ENCODE measurements at places on chromosomes 6 and 20.
A peak's percentile ranks its signal among the peaks of the same experiment; 100 is the strongest.

- peak; percentile 20 for DNase-seq
Observed at GRCh38 chr20:51678026-51678697, 90.0 kb downstream of the ATP9A start.

DNA sequence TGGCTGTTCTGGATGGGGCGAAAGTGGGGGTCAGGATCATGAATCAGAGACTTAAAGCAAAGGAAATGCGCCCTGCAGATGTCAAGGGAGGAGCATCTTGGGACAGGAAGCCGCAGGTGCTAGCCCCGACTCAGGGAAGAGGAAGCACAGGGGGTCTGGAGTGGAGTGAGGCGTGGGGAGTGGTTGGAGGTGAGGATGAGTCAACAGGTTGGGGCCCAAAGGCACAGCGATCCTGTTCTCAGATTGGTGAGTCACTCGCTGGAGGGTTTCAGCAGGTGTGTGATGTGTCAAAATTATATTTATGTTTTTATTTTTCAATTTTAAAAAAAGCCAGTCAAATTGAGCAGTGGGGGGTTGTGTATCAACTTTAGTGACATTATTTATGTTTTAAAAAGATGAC is 19.0 kb downstream of the PACSIN1 start:
- DNase-seq = no peak

DNA sequence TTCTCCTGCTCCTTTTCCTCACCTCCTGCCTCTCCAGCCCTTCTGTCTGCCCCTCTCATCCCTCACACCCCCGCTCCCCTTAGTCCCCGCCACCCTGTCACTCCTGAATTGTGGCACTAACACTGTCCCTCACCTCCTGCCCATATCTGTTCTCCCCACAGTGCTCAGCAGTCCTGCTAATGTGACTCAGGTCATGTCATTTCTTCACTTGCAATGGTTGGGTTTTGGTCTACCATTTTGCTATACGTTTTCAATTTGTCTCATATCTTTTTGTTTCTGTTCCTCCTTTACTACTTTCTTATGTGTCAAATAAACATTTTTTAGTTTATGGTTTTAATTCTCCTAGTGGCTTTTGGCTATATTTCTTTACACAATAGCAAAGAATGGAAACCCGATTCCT is 1.3 kb upstream of the HLA-B start:
- no peak for DNase-seq

DNA sequence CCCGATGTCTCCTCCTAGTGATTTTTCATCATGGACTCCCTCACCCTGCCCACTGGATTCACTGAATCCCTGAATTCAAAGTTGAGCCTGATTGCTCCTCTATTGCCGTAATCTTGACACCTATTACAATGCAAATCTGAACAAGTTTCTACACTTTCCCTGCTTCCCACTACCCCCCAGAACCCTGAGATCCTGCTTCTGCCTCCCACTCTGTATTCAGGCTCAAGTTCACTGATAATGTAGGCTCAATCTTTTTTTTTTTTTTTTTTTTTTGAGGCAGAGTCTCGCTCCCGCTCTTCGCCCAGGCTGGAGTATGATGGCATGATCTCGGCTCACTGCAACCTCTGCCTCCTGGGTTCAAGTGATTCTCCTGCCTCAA is 3.6 kb upstream of the DCBLD1 start:
- no peak for DNase-seq

DNA sequence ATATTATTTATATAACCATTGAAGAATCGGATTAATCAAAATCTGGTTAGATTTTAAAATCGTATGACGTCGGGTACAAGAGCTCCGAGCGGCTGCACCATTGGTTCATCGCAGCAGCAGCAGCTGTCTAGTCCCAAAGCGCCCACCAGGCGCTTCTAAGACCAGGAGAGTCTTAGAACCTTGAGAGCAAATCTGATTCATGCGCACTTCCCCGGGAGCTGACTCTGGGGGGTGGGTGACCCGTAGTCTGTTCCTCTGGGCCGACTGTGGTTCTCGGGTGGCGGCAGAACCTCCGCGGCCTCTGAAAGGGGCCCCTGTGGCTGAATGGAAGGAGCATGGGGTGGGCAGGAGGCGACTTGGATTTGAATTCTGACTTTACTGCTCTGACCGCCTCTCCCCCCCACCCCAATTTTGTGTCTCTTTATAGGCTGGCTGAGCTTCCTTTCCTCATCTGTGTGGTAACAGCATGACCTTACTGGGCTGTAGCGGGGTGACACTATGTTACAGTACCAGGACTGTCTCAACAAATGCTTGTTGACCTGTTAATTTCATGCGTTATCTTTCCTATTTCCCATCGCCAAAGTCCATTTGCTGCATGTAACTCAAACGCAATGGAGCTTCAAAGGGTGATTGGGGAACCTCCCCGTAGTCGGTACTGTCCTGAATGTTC is 119.7 kb downstream of the RTN4IP1 start:
- no peak for DNase-seq

GRCh38 chr6:111614833-111615582 is 9.3 kb upstream of the TRAF3IP2 start:
- no peak for DNase-seq

DNA sequence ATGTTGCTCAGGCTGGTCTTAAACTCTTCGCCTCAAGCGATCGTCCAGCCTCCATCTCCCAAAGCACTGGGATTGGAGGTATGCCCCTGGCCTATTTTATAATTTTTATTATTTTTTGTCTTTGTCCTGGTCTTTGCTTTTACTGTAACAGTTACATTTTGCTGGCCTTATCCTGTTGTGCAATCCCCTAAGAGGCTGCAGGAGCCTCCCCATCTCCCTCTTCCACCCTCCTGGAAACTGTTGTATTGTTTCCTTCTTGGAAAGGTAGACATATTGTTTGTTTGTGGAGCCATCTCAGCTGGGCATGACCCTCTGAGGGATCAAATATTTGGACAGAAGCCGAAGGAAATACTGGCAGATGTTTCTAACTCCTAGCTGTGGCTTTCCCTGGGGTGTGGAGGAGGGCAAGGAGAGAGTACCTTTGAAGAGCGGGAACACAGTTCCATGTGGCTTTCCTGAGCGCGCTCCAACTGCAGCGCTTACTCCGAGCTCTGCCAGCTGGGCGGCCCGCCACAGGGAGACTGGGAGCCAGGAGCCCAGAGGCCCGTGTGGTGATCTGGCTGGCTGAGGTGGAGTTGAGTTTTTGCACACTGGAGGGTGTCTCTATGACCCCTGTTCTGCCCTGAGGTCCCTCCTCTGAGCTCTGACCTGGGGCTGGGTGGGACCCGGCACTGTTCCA is 4.9 kb downstream of the MAPK13 start:
- DNase-seq = no peak

GRCh38 chr6:166758136-166758704 is 131.2 kb upstream of the RPS6KA2 start:
- no peak for DNase-seq

- no peak for DNase-seq
Observed at GRCh38 chr6:3542032-3542640, 85.3 kb upstream of the SLC22A23 start.

DNA sequence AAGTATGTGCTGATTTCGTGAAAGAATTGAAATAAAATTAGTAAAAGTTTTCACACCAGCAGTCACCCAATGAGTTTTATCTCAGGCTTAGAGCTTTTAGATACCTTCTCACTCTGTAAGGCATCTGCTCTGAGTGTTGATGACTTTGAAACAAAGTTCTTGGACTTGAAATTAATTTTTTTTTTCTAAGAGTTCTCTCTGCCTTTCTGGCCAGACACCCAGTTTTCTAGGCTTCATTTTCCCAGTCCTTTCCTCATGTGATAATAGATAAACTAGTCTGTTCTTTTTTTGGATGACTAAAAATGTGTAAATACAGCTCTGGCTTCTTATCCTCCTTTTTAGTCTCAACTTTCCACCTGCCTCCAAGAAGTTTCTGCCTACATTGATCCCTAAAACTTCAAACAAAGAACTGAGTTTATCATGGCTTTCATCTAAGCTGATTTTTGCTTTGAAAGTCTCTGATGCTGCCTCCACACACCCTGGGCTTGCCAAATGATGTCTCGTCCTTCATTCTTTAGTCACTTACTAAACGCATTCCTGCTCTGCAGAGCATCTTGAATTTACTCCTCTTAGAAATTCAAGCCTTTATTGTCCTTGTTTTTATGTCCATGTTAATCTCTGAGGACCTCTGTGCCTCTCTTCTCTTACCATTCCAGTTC is 32.7 kb downstream of the SLX4IP start:
- no peak for DNase-seq

DNA sequence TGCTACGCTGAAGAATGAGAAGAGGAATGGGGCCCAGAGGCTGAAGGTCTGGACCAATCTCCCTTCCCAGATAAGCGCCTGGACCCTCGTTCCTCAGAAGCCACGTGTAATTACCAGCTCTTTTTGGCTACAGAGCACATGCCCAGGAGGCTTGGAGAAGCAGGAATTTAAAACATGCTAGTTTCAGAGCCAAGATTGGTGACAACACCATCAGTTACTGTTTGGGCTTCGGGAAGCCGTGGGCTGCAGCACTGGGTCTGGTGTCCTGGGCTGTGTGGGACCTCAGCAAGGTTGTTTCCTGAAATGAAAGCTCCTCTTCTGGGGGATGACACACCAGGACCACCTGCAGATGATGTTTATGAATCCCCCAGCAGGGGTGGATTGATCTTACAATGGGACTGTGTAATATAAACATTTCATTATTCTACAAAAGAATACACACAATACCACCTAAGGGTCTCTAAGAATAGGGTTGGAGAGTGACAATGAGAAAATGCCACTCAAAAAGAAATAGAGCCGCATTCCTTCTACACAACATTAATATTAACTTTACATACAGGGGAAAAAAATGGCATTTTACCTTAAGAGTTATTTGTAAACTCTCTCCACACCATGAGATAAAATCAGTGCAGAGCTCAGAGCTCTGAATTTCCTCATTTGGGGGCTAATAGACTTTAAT is 207.8 kb upstream of the FOXQ1 start:
- DNase-seq = no peak

DNA sequence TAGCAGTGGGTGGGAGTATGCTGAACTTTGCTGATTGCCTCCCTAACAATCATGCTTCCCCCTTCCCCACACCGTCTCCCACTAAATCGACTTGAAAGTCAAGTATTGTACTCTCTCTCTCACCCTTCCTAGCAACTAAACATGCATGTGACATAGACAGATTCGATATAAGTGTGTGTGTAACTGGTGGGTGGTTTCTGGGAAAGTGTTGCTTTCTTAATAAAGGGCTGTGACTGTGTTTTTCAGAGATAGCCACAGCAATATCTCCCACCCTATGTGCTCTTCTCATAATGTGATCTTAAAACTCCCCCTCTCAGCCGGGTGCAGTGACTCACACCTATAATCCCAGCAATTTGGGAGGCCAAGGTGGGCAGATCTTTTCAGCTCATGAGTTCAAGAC is 49.3 kb upstream of the E2F3 start:
- no peak for DNase-seq

DNA sequence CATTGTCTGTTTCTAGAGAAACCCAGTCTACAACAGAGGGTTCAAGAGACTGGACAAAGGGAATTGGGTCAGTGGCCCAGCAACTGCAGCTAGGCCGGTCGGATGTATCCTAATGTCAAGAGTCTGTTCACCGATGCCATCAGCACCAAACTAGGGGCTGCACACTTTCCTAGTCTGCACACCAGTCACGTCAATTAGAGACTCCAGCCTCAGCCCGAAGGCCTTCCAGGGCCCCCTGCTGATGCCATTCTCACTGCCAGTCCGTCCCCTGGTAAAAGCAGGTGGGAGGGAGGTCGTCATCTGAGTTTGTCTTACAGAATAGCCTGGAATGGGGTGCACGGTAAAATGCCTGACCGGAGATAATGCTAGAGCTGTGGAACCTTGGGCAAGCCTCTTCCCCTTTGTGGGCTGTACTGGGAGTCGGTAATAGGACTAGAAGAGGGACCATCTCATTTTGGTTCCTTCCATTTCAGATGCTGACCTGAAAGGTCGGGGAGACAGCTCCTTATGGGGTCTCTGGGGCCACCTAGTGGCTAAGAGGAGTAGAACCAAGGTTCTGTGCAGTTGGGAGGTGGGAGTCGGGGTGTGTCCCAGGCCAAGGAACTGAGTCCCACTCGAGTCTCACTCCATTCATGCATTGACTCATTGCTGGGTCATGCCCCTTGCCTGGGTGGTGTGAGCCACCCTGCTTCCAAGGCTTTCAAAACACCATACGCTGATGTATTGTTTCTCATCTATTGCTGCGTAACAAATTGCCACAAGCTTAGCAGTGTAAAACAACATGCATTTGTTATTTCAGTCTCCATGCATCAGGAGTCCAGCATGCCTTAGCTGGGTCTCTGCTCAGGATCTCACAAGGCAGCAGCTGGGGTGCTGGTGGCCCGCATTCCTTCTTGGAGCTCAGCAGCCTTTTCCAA is 5.1 kb downstream of the SOX12 start:
- peak; percentile 48 for DNase-seq

DNA sequence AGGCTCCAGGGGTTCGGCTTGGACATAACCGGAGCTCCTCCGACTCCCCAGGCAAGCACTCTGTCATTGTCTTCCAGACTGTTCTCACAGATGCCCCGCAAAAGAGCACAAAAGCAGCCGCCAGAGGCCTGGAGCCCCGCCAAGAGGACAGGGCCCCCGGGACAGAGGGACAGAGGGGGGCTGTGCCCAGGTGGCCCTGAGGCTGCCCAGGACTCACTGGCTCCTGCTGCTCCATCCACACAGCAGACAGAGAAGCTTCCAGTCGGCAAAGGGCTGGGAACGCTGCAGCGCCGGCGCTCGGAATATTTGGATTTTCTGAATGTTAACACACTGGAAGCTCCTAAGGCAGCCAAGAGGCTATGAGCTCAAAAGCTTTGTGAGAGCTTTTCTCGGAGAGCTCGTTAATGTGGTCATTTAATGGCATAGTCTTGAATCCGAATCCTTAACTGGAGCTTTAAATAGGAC is 68.0 kb upstream of the QKI start:
- no peak for DNase-seq

DNA sequence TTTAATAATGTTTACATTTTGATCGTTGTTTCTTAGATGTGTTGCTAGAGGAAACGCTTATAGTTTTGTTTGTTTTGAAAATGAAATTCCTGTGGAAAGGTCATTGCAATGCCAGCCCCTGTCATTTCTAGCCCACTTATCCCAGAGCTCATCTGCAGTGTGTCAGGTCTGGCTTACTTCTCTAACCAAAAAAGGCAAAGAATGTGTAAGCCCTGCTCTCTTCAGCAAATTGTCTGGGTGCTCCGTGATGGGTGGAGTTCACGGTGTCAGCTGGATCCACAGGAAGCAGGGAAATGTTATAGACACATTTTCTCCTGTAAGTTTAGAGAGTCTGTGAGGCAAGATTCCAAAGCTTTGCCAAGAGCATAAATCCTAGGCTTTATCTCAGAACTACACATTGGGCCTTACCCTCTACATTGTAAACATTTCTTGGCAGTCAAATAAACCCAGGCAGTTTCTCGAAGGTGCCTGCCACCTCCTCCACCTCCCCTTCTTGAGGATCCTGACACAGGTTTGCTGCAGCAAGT is 50.9 kb downstream of the RPRD1B start:
- DNase-seq = no peak

- no peak for DNase-seq
Observed at GRCh38 chr6:106187424-106187982, 101.4 kb downstream of the PRDM1 start.

DNA sequence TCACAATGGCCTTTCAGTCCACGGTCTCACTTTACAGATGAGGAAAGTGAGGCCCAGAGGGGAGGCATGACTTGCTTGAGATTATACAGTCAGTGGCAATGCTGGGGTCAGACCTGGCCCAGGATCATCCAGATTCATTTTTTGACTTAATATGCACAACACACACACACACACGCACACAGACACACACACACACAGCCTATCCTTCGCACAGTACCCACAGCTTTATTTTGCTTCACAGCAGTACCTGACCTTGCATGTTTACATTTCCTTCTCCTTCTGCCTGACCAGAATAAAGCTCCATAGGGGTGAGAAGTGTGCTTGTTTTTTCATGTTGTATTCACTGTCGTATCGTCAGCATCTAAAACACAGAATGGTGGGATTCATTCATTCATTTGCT is 79.8 kb downstream of the VEGFA start:
- DNase-seq = no peak

Data from DMS79 treated with DMSO at 0.1 percent for 48 hours (cell line).